Fibroblast of lung (primary cell): ENCODE measurements at places on chromosomes 2 and 18. TPM values are rescaled to one million over a fixed set of nuclear protein-coding genes. Genes with fewer than 3 reads are reported as not detected.

Gene ANKRD62
- not detected in 2 replicates for total RNA-seq

Gene CKAP2L
- 0.26 and 3.0 TPM in 2 replicates for total RNA-seq

Gene IER3IP1
- 26.2 and 47.9 TPM in 2 replicates for total RNA-seq

Gene TTC27
- 15.7 and 18.2 TPM in 2 replicates for total RNA-seq

Gene GALNT5
- 32.4 and 199 TPM in 2 replicates for total RNA-seq

Gene PLEKHM3
- total RNA-seq = 17.2 and 20.1 TPM in 2 replicates

Gene ASAP2
- 16.4 and 19.2 TPM in 2 replicates for total RNA-seq

Gene BIN1
- total RNA-seq = 68.7 and 119 TPM in 2 replicates

Gene FN1
- total RNA-seq = 3,444 and 5,906 TPM in 2 replicates
